ENCODE measurements at places on chromosomes 2 and 18.

- no peak for DNase-seq
These were observed 284.5 kb upstream of the EPAS1 start for GRCh38 chr2:46012618-46013240.

GRCh38 chr2:189327879-189328847 is 113.1 kb upstream of the WDR75 start:
- DNase-seq = no peak

DNA sequence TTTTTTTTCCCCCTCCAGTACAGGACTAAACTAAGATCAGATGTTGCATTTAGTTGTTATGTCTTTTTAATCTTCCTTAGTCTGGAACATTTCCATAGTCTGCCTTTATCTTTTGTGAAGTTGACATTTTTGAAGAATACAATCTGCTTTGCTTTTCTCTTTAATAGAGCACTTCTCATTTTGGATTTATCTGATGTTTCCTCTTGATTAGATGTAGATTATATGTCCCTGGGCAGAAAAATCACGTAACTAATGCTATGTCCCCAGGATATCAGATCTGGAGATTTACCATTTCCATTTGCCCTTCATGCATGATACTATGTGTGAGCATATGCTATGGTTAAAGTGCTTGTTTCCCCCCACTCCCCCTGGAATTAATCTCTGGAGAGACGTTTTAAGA is 6.2 kb downstream of the ZNF638 start:
- DNase-seq = no peak

- DNase-seq = no peak
These were observed 68.9 kb upstream of the STPG4 start for GRCh38 chr2:47223980-47224379.

GRCh38 chr2:161306919-161307318 is 1.3 kb upstream of the PSMD14 start:
- no peak for DNase-seq

- DNase-seq = no peak
These were observed 28.5 kb upstream of the ACTR2 start for GRCh38 chr2:65199166-65199565.

- DNase-seq = no peak
These were observed 11.1 kb downstream of the AQP4 start for GRCh38 chr18:26854292-26854881.

- no peak for DNase-seq
These were observed 22.2 kb downstream of the IL1R2 start for GRCh38 chr2:102014041-102014345.

- no peak for DNase-seq
These were observed 58.8 kb upstream of the FZD5 start for GRCh38 chr2:207828361-207829057.

- no peak for DNase-seq
These were observed 248.4 kb upstream of the MEIS1 start for GRCh38 chr2:66186537-66186936.

DNA sequence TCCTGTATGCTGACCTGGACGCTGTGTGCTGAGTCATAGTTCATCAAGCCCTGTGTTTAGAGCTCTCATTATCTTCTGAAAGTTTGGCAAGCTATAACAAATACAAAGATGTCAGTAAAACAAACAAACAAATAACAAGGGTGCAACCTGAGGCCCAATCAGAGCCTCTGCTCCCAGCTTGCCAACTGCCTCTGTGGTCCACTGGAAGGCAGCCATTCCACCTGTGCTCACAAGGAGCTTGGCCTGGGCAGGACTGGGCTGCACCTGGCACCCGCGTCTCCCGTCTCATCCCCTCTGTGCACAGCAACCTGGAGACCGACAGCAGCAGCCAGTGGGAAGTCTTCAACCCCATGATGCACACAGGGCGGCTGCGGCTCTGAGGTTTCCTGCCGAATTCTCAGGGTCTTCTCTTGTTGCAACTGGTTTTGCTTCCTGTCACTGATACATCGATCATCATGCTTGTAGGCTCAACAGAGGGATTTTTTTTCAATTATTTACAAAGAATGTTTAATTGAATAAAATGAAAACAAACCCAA is 97.8 kb downstream of the TMEM18 start:
- no peak for DNase-seq

- no peak for DNase-seq
These were observed 2.5 kb upstream of the EGR4 start for GRCh38 chr2:73295751-73296400.

GRCh38 chr18:11983592-11983991 is 2.3 kb downstream of the IMPA2 start:
- peak; percentile 42 for DNase-seq

DNA sequence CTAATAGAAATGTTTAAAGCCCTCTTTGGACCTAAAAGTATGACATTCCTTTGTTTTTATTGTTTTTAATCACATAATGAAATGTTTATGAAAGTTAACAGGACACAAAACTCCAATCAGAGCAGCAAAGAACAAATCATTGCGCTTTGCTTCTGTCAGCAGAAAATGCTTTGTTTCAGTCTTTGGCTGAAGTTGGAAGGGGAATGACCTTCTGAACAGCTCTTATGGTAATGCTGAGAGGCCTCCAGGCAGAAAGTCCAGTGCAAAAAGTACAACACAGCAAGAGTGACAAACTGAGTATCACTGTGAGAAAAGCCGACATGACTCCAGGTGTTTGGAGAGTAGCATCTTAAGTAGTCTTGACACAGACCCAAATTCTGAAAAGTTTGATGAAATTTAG is 147.7 kb upstream of the SP5 start:
- no peak for DNase-seq

DNA sequence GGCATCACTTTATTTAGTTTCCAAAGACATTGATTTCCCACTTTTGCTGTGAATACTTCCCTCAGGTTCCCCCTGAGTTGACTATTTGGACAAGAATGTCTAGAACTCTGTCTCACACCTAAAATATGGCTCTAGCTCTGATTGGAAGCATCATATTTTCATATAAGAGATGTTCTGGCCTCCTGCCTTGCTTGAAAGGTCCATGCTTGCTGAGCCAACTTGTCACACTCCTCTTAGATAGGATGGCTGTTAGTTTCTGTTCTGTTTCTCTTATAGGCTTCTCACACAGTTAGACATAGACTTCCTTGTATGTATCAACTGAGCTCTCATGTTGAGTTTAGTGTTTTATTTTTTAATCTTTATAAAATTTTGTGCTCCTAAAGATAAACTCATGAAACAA is 87.1 kb downstream of the CNTNAP5 start:
- no peak for DNase-seq

- no peak for DNase-seq
These were observed 29.9 kb upstream of the AGAP1 start for GRCh38 chr2:235463893-235464292.

- DNase-seq = no peak
These were observed 42.0 kb downstream of the FAM161A start for GRCh38 chr2:61811821-61812220.

- DNase-seq = no peak
These were observed 40.6 kb downstream of the FASTKD2 start for GRCh38 chr2:206805887-206806607.

GRCh38 chr2:211407076-211407475 is 850.7 kb downstream of the CPS1 start:
- no peak for DNase-seq

DNA sequence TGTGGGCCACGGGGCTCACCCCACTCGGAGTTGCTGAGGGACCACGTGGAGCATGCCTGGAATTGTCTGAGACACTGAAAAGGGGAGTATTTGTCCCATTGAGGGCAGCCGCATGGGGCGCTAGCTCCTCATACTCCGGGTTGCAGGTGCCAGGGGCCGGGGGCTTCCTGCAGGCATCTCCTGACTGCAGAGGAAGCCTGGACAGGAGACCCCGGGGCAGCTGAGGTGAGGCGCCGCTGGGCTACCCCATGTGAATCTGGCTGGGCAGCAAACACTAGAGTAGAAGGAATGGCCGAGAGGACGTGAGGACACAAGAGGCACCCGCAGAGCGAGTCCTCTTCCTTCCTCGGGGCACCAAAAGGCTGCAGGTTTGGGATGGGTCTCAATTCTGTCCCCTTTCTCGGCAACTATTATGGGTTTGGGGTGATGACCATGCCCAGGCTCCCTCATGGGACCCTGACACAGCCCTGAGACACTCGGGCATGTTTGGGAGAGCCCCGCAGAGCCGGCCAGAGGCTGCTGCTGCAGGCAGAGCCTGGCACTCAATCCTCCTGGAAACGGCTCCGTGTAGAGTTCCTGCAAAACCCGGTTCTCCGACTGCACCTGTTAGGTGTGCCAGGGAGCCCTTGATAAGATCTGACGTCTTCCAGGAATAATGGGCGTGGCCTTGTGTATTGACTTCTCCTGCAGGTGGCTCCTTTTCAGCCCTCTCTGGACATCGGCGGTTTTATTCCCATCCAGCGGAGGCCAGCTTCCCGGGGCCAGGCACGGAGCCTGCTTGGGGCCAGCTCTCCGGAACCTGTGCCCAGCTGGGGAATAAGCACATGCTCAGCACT is 77.0 kb downstream of the CTIF start:
- DNase-seq = no peak

DNA sequence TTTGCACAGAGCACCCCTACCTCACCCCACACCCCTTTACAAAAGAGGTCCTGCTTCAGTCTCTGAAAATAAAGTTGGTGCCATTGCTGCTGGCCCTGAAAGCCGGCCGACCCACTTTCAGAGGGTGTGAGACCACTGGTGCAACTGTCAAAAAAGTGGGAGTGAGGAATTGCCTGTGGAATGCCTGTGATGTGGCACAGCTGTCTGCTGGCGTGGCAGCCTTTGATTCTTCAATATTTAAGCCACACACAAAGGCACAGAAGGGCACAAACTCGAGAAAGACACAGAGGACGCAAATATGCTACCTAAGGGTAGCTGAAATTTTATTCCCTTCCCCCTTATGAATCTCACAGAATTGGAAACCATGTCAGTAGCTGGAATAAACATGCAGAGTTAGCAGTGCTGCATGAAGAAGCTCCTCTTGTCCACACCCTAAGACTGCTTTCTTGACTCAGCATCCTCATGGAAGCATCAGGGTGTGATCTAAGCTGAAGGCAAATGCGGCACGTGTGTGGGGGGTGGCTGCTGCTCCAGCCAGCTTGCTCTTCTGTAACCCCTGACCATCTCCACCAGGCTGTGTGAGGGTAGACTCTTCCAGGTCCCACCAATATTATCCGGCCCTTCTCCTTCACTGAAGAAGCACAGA is 92.3 kb downstream of the CELF4 start:
- DNase-seq = no peak

- no peak for DNase-seq
These were observed 5.7 kb downstream of the CTDP1 start for GRCh38 chr18:79685281-79685680.

DNA sequence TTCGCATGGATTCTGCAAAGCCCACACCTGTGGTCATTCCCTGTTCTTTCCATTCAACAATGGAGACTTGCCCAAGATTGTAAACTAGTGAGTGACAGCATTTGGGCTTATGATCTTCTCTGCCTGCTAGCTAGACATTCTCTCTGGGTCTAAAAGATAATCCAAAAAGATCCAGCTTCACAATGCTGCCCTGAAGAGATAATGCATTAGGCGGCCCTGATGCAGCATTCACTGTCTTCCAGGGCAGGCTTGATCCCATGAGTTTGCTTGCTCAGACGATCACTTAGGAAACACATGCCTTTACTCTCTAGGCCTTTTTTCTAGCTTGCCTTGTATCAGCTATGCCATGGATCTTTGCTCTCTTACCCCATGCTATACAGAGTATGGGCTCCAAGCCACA is 196.1 kb downstream of the SETBP1 start:
- DNase-seq = no peak

GRCh38 chr2:6794448-6794847 is 71.3 kb downstream of the CMPK2 start:
- no peak for DNase-seq

- DNase-seq = no peak
These were observed 49.7 kb downstream of the TSN start for GRCh38 chr2:121804997-121805765.

DNA sequence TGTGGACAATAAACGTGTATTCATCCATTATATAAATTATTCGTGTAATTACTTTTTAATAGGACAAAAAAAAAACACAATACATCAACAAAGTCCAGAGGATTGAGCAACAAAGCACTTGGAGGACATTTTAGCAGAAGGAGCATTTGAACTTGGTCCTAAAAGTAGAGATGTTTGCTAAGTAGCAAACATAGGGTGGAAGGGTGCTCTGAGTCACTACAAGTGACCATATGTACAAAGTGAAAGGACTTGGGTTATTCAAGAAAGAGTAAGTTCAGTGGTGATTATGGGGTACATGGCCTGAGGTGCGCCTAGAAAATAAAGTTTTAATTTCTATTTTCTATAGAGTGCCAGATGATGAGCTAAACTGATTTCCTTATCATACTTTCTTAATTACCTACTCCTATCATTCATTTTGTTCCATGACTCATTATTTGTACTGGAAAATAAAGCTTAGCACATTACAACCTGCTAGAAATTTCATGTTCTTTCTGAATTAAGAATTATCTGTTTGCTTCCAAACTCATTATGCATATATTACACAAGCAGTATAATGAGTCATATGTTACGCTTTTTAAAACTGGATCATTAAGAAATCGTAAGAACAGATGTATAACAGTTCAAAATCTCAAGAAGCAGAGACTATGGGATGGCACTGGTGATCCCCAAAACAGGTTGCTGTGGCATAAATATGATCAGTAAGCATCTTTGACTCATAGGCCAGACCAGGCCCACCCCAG is 13.1 kb upstream of the PPP1R1C start:
- no peak for DNase-seq

DNA sequence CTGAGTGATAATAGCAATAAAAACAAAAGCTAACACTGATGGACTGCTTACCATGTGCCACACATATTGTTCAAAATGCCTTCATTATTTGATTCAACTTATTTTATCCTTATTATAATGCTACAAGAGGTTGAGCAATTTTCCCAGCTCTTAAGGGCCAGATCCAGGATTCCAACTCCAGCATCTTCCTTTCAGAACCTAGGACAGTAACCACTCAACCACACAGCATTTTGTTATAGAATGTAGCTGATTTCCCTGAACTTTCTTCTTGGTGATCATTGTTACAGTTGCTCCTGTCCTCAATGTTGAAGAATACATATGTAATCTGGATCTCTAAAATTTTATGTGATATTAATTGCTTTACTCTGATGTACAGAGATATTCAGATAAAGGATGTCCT is 341.7 kb downstream of the PIK3C3 start:
- no peak for DNase-seq
